Esophagus squamous epithelium (tissue), 5 donors: ENCODE measurements at places on chromosomes 3 and 15.

GRCh38 chr15:74780523-74781430 lies 1.1 kb upstream of the CSK start:
- DNase-seq = no peak

DNA sequence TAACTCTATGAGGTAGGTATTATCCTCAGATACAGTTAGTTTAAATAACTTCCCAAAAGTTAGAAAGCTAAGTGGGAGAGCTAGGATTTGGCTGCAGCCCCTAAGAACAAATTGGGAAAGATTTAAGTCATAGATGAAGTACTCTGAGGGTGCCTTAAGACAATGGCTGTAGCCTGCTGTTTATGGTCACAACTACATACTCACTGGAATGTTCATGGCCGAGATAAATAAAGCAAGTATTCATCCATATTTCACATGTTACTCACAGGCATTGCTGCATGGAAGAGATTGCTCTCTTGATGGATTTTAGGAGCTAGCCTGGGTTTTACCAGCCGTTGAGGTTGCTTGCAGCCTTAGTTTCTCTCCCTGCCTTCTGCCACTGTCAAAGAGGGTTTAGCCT lies 145.0 kb downstream of the CMSS1 start:
- DNase-seq = no peak

- DNase-seq = no peak
Observed at GRCh38 chr3:67557848-67558355, 96.5 kb downstream of the SUCLG2 start.

GRCh38 chr15:72770673-72771328 lies 12.8 kb downstream of the ADPGK start:
- no peak for DNase-seq

DNA sequence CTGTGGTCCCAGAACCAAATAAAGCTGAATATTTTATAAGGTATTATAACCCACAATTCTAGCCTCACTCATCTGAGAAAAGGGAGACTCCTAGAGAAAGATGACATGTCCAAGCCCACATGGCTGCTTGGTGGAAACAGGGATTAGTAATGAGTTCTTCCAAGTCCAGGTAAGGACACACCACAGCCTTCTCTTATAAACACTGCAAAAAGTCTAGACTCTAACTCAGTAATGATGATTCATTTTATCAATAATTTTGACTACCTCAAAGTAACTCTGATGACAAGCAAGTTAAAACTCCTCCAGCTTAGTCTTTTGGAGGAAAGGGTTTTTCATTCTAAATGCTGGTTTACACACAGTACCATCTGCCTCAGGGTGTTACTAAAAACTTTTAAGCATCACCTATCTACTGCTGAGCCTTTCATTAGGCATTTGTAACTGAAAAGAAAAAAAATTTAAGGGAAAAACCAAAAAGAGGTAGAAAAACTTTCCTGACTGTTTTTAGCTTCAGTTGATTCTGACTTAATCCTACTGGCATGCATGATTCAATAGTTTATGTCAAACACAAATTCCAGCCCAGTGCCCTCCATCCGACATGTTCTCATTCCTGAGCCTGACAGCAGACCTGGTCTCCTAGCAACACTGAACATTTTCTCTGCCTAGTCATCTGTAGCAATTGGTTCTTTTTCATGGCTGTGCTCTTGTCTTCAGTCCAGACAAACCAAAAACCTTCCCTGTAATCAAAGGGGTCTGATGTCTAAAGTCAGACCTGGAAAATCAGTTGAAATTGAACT lies 43.9 kb downstream of the P3H2 start:
- no peak for DNase-seq

- no peak for DNase-seq
Observed at GRCh38 chr3:133413161-133414020, 13.5 kb downstream of the BFSP2 start.

- no peak for DNase-seq
Observed at GRCh38 chr15:64622410-64623260, 152.8 kb downstream of the RBPMS2 start.

GRCh38 chr15:48089702-48090101 lies 31.1 kb upstream of the SLC24A5 start:
- no peak for DNase-seq

DNA sequence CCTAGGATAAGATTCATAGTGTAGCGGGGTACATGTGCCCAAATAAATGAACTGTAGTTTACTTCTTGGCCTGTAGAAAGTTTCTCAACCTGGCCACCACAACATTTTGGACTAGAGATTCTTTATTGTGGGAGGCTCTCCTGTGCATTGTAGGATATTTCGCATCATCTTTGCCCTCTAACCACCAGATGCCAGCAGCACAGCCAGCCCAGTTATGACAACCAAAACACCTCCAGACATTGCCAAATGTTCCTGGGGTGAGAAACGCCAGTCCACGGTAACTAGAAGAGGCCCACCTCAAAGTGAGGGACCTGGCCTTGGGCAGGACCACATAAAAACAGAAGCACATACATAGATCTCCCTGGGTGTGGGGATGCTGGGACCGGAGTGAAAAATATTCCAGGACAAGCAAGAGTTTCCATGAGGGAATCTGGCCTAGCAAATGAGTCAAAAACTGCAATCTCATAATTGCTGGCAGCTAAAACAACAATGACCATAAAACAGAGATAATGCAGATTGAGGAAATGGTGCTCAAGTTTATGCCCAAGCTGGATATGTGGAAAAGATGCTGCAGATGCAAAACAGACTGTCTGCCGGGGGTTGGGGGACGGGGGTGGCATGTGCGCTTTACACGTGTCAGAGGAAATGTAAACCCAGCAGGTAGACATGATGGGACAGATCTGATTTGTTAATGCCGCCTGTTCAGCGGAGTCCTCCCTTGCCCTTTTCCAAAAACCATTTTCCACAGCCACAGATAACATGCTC lies 39.7 kb downstream of the ARHGEF3 start:
- no peak for DNase-seq

DNA sequence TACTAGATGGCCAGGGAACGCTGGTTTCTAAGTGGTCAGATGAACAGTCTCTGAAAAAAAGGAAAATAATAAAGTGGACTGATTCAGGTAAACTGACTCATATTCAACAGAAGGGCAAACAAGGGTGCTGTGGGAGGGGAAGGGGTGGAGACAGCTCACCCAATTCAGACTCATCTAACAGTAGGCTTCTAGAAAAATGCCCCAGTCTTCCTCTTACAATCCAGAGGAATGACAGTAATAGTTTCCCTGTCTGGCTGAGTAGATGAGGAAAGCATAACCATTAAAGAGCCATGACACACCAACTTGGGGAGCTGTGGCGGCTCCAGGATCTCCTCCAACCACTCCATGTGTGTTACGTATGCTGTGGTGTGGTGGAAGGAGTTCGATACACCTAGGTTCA lies 231.4 kb upstream of the UMPS start:
- DNase-seq = no peak

GRCh38 chr15:56286213-56286612 lies 42.5 kb upstream of the RFX7 start:
- DNase-seq = no peak

GRCh38 chr15:22939051-22939450 lies 41.1 kb downstream of the CYFIP1 start:
- DNase-seq = no peak
